ENCODE measurements at places on chromosomes 6 and 20.

- H3K27me3 ChIP-seq: no peaks in the 10 kb centered on the region
- DNase-seq: no peak
- no peaks in the 10 kb centered on the region for H3K4me1 ChIP-seq
- H3K4me3 ChIP-seq: no peak overlapping the region
These were observed 124.1 kb downstream of the PREX1 start for GRCh38 chr20:48703511-48704219.

- no peaks in the 10 kb centered on the region for H3K36me3 ChIP-seq
- H3K4me1 ChIP-seq: no peaks in the 10 kb centered on the region
- H3K27me3 ChIP-seq: peaks cover 5% of the 10 kb centered on the region
- H3K27ac ChIP-seq: no peak overlapping the region
- no peak overlapping the region for H3K4me3 ChIP-seq
- DNase-seq: no peak
These were observed 4.7 kb upstream of the SCUBE3 start for GRCh38 chr6:35209081-35209480.

GRCh38 chr6:105058316-105058715 is 101.4 kb downstream of the LIN28B start:
- H3K4me3 ChIP-seq: no peak overlapping the region
- H3K27me3 ChIP-seq: peaks cover 7% of the 10 kb centered on the region
- no peaks in the 10 kb centered on the region for H3K36me3 ChIP-seq

GRCh38 chr6:42158011-42158410 is 15.2 kb upstream of the GUCA1A start:
- no peaks in the 10 kb centered on the region for H3K4me1 ChIP-seq
- H3K36me3 ChIP-seq: no peaks in the 10 kb centered on the region
- H3K4me3 ChIP-seq: no peak overlapping the region
- no peaks in the 10 kb centered on the region for H3K27me3 ChIP-seq

DNA sequence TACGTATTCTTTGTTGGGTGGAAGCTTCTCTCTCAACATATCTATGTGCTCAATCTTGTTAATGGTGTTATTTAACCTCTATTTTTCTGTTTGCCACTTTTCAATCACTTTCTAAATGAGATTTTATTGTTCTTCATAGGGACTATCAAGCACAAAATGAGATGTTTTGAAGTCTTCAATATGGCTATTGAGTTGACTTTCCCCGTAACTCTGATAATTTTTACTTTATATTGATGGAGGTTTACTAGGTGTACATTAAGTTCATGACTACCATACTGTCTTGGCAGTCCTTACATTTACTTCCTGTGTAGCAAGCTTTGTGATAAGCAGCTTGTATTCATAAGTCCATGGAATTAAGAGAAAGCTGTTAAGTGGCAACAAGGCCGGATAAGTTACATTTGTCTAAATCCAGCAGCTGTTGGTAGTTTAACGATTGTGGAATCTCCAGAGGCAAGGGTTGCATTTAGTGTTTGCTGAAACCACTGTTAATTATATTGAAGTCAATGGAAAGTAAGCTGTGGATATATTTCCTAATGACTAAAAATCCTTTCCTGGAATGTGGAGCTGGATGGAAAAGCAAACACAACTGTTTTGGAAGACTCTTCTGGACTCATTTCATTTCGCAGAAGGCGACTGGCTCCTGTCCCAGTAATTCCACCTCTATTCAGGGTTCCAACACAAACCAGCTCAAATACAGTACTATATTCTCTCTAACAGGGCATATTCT is 57.3 kb upstream of the SMIM29 start:
- H3K27me3 ChIP-seq: no peaks in the 10 kb centered on the region
- DNase-seq: no peak
- no peak overlapping the region for H3K4me3 ChIP-seq
- H3K27ac ChIP-seq: peak overlapping the region; percentile 10
- peaks cover 13% of the 10 kb centered on the region for H3K4me1 ChIP-seq
